ENCODE measurements at places on chromosomes 11 and 22.
A peak's percentile ranks its signal among the peaks of the same experiment; 100 is the strongest.

DNA sequence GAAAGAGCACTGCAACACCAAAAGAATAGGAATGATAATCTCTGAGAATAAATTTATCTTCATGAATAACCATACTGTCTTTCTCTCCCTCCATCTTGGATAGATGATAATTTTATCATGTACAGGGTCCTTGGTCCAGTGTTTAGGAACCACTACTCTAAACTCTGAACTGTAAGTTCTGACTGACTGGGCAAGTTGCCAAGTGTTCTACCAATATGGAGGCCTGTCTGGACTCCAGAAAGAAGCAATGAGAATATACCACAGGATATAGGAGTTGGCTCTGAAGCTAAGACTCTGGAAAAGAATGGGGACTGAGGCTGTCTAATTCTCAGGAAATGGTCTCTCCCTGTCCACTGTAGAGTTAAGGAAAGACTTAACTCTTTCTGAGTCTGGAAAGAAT is 1.5 kb downstream of the FHIP1B start:
- no peak for DNase-seq

- DNase-seq: no peak
Measured at GRCh38 chr11:77776455-77776854, 44.1 kb downstream of the RSF1 start.

GRCh38 chr11:15045891-15046290 is 27.5 kb upstream of the CALCB start:
- DNase-seq: no peak

DNA sequence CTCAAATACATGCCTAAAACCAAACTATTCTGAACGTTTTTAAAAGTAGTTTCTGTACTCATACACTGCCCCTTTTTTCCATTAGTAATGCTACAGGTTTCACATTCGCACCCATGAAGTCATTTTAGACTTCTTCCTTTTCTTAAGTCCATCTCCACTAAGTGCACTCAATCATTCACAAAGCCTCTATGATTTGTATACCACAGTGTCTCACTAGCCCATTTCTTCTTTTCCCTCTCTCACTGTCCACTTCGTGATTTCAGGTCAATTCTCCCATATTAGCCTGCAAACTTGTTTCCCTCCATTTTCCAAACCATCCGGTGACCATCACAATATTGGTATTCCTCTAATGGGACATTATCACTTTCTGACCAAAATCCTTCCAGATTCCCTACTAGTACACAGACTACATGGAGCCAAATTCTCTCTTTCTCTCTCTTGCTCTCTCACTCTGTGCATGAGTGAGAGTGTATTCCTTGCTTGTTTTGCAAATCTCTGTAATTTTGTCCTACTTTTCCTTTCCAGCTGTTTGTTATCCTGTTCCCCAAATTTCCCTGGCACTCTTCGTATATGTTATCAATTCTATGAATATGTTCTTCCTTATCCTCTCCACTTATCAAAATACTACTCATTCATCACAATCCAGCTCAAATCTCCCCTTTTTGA is 3.4 kb upstream of the ZC3H12C start:
- no peak for DNase-seq

- no peak for DNase-seq
Measured at GRCh38 chr22:35399114-35399677, 744 bp upstream of the MCM5 start.

DNA sequence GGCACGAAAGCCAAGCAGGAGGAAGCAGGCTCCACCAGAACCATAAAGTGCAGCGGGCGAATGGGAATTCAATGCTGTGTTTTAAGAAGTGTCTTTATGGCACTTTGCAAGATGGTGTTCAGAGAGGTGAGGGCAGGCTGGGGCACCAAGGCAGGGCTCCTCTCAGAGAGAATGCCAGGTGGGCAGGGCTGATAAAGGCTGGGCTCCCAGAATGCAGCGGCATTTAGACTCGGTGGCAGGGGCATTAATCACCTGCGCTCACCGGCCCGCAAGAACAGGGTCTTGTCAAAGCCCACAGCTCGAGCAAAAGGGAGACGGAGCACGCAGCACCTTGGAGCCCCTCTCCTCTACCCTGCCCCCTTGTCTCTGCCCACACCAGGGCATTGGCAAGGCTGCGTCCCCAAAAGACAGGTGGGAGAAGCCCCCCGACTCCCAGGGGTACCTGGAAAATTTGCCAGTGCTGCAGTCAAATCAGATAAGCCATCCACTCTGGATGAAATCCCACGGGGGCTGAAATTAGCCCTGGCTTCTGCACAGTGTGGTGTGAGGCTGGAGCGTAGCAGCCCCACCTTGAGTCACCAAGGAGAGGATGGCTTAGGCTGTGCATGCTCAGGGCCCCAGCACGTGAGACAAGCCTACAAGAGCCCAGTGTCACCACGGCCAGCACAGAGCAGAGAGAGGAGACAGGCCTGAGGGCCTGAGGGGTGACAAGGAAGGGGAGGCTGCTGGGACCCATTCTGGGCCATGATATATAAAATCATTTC is 8.1 kb downstream of the MACROD1 start:
- no peak for DNase-seq

DNA sequence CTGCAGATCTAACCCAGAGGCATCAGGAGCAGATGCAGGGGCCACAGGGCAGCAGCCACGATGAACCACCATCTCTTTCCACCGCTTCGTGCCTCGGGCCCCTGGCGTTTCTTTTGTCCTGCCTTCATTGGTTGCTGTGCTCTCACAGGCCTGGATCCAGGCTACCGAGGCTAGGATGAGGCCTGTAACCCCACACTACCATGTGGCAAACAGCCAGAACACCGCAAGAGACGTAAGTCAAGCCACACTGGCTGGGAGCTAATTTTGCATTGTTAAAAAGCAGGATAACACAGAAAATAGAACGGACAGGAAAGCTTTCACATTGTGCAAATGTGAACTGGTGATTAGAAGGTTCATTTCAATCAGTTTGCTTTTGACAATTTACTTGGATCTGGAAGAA is 15.7 kb upstream of the ARFGAP3 start:
- no peak for DNase-seq

DNA sequence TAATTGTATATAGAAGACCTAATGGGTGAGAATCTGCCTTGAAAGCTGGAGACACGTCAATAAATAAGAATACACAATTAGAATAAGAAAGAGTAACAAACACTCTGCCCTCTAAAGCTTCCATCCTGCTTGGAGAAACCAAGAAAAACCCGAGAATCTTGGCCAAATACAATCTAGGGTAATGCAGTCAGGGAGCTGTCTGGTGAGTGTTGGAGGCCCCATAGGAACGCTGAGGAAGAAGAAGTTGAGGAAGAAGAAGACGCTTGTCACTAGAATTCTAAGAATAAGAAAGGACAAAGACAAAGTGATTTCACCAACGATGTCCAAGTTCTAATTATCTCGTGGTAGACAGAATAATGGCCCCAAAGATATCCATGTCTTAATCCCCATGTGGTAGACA is 4485.9 kb upstream of the OR11H1 start:
- no peak for DNase-seq

- no peak for DNase-seq
Measured at GRCh38 chr22:25083807-25084200, 115.9 kb upstream of the CRYBB3 start.

DNA sequence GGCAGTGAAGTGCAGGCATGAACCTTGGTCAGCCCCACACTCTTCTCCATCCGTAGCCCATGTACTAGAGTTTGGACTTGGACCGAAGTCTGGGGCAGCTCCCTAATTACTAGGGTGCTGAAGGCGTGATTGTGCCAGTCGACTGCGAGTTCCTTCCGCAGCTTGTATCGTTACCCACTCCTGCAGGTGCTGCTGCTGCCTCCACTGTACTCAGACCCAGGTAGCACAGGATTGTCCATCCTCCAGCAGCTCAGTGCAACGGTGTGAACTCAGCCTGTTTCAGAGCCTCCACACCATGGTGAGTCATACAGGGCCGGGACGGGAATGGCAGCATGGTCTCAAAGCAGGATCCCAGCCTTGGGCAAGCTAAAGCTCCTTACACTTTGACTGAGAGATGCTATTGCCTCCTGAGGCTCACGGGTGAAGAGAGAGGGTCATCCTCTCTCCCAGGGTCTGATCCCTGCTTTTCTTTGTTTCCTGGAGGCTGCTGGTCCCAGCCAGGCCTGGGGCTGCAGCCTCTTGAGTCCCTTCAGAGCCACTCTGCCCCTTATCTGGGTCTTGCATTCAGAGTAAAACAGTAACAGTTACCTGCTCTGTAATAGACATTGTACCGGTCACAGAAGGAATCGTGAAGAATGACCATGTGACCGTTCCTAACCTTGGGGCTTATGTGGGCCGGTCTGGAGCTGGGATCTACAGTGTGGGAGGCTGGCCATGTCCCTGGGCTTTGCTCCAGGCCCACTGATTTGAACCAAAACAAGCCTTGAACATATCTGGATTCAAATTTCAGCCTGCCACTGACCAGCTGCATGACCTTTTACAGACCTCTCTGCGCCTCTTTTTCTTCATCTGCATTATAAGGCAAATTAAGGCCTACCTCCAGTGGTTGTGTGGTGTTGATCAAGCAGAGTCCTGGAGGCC is 1.7 kb downstream of the TKFC start:
- no peak for DNase-seq

GRCh38 chr22:46429325-46429853 is 93.9 kb downstream of the TRMU start:
- no peak for DNase-seq

DNA sequence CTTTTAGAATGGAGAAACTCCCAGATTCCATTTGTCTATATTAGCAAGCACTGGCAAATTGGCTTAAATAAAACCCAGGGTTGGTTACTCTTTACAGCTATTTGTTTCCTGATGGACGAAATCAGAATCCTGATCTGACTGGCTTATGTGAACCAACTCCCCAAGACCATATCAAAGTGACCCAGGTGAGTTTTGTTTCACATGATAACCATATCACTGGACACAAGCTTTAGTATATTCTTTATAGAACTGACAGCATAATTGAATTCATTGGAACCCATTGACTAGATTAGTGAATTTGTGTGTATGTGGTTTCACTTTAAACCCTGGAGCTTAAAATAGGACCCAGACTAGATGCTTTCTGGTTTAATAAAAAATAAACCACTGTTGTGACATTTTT is 39.3 kb downstream of the MCAM start:
- no peak for DNase-seq

DNA sequence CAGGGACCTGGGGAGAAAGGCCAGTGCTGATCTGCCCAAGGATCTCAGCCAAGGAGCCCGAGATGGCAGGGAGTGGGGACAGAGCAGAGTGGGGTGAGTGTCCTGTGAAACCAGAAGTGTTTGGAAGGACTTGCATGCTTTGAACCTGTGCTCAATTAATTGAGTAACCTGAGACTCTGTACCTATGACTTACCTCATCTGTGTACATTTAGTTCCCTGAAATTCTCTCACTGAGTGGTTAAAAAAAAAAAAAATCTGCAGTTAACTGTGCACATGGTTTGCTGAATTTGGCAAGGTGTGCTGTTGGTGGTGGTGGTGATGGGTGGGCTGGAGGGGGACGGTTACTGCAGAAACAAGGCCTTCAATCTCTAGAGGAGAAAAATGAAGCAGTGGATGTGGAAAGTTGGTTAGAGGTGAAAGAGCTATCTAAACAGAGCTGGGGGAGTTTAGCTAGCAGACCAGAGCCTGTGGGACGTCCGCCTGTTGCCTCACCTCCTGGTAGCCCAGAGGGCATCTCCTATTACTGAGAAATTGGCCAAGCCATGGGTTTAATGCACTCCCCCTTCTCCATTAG is 8.3 kb upstream of the SORL1-AS1 start:
- no peak for DNase-seq

DNA sequence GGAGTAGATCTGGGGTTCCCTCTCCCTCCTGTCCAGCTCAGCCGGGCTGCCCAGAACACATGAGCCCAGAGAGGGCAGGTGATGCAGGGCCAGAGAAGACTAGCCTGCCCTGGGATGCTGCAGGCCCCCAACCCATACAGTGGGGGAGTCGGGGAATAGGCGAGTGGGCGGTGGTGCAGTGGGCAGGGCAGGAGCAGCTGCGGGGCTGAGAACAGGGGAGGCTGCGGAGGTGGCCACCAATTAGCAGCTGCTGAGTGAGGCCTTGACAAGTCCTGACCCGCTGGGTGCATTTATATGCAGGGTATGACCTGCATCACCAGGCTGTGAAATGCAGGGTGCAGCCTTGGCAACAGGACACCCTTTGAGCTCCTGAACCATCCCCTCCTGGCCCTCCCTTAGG is 43.1 kb downstream of the NFAM1 start:
- DNase-seq: no peak

- no peak for DNase-seq
Measured at GRCh38 chr11:18347471-18348125, 25.2 kb downstream of the GTF2H1 start.

DNA sequence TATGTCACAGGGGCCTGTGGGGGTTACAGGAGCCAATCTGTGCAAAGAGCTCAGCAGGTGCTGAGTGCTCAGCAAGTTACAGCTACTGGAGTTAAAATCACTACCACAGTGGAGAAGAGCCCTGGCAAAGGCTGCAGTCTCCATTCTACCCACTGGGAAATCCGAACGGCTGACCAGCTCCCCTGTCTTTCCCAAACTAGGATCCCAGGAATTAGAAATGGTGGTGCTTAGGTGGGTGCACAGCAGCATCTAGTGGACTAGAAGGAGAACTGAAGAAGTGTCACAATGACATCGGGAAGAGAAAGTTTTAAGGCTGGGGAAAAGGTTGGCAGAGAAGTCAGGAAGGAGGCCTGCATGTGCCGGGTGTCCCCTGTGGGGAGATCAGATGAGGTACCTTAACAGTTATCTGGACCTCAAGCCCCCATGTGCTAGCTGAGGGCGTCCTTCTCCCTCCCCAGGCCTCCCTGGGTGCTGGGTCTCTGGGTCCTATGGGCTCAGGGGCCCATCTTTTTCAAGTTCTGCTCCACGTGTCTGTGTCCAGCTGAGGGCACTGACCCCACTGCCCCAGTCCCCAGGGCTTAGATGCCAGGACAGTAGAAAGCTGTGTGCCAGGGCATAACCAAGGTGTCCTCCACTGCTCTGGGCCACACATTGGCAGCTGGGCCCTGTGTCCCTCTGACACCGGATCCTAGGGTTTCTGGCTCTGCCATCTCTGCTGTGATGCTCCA is 1.9 kb downstream of the PIWIL3 start:
- DNase-seq: peak; percentile 30

GRCh38 chr22:46414704-46415103 is 79.2 kb downstream of the TRMU start:
- DNase-seq: no peak

DNA sequence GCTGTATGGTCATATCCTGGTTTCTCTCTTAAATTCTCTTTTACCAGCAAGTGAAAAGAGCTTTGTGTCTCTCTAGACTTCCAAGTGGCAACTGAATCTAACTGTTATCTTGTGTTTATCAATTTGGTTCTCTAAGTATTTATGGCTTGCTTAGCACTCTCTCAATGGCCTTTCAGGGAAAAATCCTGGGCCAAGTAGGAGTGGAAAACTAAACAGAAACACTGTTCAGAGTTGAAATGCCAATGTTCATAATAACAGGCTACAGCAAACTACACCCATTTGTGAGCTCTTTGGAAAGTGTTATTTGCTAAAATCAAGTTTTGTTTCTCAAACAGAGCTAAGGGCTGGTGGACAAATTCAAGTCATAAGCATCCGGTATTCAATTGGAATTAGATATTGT is 10.1 kb downstream of the MMP12 start:
- DNase-seq: no peak

Data from neuronal stem cell (in vitro differentiated cells).